ENCODE measurements at places on chromosomes 6 and 20.

DNA sequence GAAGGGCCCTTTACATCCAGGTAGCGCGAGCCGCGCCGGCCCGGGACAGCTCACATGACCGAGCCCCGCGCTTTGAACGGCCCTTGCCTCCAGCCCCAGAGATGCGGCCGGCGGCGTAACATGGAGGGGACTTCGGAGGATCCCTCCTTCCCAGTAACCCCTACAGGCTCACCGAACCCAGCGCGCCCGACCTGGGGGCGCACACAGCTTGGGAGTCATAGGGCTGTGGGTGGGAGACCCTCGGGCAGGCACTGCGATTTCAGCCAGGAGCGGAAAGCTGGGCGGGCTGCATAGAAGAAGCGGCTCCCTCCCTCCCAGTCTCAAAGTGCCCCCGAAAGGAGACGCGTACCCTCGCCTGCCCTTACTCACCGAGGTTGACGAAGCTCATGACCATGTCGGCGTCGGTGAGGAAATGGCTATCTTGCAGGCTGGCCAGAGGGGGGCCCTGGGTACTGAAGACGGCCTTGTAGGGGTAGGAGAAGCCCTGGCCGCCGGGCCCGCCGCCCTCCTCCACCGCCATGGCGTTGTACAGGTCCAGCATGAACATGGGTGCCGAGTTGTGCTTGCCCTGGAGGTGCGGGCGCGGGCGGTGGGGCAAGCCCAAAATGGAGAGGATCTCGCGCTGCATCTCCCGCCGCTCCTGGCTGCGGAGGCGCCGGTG, 975 bp downstream of the BMP7 start:
- H3K27ac ChIP-seq: peak overlapping the region; percentile 66
- no peaks in the 10 kb centered on the region for H3K36me3 ChIP-seq
- peak overlapping the region; percentile 58 for H3K4me3 ChIP-seq
- peaks cover 75% of the 10 kb centered on the region for H3K27me3 ChIP-seq
- no peak for DNase-seq

GRCh38 chr20:61862881-61863280, 202.8 kb downstream of the TAF4 start:
- no peak overlapping the region for H3K27ac ChIP-seq
- H3K4me1 ChIP-seq: no peaks in the 10 kb centered on the region
- no peak for DNase-seq

DNA sequence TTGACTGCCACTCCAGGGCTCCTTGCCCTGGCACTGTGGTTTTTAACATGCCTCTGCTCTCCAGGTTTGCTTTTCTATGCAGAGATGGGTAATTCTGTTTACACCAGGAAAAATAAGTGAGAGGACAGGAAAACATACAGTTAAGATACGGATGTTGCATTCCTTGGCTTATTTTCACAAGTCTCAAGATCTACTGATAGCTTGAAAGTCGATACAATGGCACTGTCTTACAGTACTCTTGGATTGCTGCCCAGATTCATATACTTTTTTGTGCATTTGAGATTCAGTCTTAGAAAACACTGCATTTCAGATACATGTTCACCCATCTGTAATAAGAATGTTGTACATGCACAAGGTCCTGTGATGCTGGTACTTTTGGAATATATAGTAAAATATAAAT, 159.6 kb upstream of the FLRT3 start:
- H3K36me3 ChIP-seq: no peaks in the 10 kb centered on the region
- H3K4me1 ChIP-seq: no peaks in the 10 kb centered on the region
- no peak overlapping the region for H3K4me3 ChIP-seq
- H3K27ac ChIP-seq: no peak overlapping the region
- no peaks in the 10 kb centered on the region for H3K27me3 ChIP-seq
- no peak for DNase-seq

GRCh38 chr20:63809856-63810255, 21.2 kb downstream of the ZBTB46 start:
- no peak overlapping the region for H3K27ac ChIP-seq
- no peaks in the 10 kb centered on the region for H3K27me3 ChIP-seq
- no peak overlapping the region for H3K4me3 ChIP-seq
- no peaks in the 10 kb centered on the region for H3K4me1 ChIP-seq
- H3K36me3 ChIP-seq: peaks cover 1% of the 10 kb centered on the region

GRCh38 chr6:4291453-4292403, 156.4 kb upstream of the ECI2 start:
- H3K27me3 ChIP-seq: peaks cover 21% of the 10 kb centered on the region
- no peak for DNase-seq
- H3K4me3 ChIP-seq: no peak overlapping the region
- peaks cover 2% of the 10 kb centered on the region for H3K4me1 ChIP-seq
- H3K36me3 ChIP-seq: no peaks in the 10 kb centered on the region

GRCh38 chr20:21982559-21982958, 277.1 kb downstream of the PAX1 start:
- no peak overlapping the region for H3K27ac ChIP-seq
- H3K27me3 ChIP-seq: no peaks in the 10 kb centered on the region
- H3K36me3 ChIP-seq: no peaks in the 10 kb centered on the region
- no peak overlapping the region for H3K4me3 ChIP-seq
- H3K4me1 ChIP-seq: no peaks in the 10 kb centered on the region

DNA sequence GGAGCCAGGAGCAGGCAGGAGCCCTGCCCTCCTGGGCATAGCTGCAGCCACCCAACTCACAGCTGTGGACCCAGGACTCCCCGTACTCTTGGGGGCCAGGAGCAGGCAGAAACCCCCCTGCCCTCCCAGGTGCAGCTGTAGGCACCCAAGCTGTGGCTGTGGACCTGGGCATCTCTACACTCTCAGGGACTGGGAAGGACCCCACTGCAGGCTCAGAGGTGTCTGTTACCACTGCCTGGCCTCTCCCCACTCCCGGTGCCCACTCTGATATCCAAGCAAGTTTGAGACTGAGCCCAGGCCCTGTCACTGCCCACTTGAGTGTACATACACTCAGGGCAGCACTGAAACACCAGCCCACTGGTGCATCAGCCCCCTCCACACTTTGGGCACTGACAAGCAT, 193.5 kb upstream of the MANEA start:
- no peaks in the 10 kb centered on the region for H3K27me3 ChIP-seq
- no peak for DNase-seq
- H3K27ac ChIP-seq: no peak overlapping the region
- no peaks in the 10 kb centered on the region for H3K4me1 ChIP-seq
- H3K4me3 ChIP-seq: no peak overlapping the region
- H3K36me3 ChIP-seq: no peaks in the 10 kb centered on the region

DNA sequence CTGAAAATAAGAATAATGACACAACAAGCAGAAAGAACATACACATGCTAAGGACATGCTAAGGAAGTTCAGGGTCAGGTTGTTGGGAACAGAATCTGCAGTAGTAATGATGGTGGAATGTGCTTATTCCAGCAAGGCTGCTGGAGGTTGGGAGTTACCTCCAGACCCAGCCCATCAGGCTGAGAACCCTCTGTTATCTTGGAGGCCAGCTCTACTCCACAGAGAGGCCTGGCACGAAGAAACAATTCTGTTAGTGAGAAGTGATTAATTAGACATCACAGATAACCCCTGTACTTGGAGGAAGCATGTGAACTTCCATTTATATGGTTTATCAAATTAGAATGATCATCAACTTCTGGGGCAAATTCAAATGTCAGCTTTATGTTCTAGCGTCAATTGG, 22.1 kb upstream of the ARHGAP18 start:
- H3K4me1 ChIP-seq: no peaks in the 10 kb centered on the region
- H3K27ac ChIP-seq: no peak overlapping the region

DNA sequence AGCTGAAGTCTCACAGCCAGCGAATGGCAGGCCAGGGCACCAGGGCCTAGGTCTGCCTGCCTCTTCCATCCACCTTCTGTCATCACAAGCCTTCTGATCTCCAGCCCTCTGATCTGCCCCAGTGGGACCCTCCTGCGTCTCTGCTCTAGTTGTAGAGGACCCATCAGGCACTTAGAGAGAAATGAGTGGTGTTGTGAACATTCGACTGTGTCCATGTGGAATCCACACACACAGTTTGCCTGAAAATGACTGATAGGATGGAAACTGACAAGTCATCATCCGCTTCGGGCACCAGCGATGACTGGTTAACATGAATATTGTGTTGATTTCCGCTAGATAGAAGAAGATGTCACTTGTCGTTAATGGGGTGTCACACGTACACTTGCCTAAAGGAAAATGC, 221.0 kb downstream of the PTPRT start:
- no peaks in the 10 kb centered on the region for H3K4me1 ChIP-seq
- no peak overlapping the region for H3K4me3 ChIP-seq
- no peak overlapping the region for H3K27ac ChIP-seq
- no peaks in the 10 kb centered on the region for H3K27me3 ChIP-seq
- no peak for DNase-seq
- no peaks in the 10 kb centered on the region for H3K36me3 ChIP-seq

DNA sequence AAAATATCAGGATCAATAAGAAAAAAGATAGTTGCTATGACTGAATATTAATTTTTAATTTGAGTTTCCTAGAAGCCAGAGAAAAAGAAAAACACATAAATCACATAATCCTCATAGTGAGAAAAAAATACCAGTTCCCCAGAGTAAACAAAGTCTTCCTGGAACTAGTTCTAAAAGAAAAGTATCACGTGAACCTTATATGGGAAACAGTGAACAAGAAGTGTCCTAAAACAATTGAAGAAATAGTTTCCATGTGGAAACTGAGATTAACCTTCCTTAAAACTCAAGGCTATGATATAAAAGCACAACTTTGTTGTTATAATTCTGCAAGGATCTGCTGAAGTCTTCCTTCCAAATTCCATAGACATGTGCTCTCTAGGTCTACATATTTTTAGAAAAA, 50.6 kb downstream of the RCAN2 start:
- no peak overlapping the region for H3K4me3 ChIP-seq
- no peaks in the 10 kb centered on the region for H3K27me3 ChIP-seq
- no peak for DNase-seq
- H3K36me3 ChIP-seq: no peaks in the 10 kb centered on the region
- no peaks in the 10 kb centered on the region for H3K4me1 ChIP-seq

- no peaks in the 10 kb centered on the region for H3K36me3 ChIP-seq
- H3K27me3 ChIP-seq: no peaks in the 10 kb centered on the region
- no peak for DNase-seq
- H3K4me1 ChIP-seq: no peaks in the 10 kb centered on the region
These were observed 1387.5 kb upstream of the EYS start for GRCh38 chr6:67094431-67094946.

DNA sequence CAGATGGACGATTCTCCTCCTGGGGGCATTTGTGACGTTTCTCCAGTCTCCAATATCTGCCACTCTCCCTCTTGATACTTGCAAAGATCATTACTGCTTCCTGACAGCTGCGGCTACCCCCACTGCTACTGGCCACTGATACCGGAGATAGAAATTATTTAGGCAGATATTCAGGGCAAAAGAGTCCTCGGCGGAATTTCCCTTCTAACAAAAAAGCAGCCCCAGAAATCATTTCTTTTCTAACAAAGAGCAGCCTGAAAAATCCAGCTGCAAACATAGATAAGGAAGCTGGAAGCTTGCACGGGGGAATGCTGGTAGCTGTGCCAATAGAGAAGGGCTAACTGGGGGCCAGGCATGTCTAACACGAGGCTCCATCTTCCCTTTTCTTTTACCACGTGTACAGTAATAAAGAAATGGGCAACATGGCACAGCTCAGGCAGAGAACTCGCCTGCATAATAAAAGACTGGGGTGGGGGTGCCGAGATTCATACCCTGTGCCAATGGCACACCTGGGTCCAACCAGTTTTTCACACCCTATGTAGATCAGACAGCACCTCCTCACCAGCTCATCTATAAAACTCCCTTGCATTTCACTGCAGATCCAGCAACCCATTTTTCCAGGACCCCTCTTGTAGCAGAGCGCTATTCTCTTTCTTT, 6.1 kb downstream of the TP53RK start:
- H3K36me3 ChIP-seq: peaks cover 31% of the 10 kb centered on the region
- H3K27ac ChIP-seq: peak overlapping the region; percentile 1
- H3K4me3 ChIP-seq: no peak overlapping the region
- H3K27me3 ChIP-seq: no peaks in the 10 kb centered on the region
- H3K4me1 ChIP-seq: peaks cover 60% of the 10 kb centered on the region

DNA sequence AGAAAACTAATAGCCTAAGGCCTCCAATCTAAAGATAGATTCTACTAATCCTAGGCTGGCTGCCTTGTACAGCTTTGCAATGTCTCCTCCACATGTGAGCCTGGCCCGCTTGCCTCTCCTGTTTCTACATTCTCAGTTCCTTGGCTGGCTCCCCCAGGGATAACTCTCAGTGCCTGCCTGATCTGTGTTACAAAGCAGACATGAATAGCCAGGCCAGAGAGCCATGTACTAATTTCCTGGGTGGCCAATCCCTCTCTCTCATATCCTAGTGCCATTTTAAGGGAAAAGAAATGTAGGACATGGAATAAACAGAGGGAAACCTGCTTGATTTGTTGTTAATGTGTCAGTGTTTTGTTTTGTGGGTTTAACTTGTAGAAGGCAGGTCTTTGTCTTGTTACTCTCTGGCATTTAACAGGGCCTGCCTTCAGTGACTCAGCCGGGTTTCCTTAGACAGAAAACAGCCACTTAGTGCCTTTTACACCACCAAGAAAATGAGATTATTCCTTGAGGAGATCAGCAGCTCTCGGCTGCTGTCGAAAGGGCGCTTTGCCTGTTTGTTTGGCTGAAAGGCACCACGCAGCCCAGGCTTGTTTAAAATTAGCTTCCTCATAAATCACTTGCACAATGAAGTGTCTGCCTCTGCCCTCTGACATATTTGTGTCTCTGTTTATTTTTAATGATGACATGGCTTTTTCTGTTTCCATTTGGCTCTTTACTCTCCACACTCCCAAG, 702.7 kb downstream of the MAFB start:
- no peaks in the 10 kb centered on the region for H3K36me3 ChIP-seq
- no peaks in the 10 kb centered on the region for H3K27me3 ChIP-seq

DNA sequence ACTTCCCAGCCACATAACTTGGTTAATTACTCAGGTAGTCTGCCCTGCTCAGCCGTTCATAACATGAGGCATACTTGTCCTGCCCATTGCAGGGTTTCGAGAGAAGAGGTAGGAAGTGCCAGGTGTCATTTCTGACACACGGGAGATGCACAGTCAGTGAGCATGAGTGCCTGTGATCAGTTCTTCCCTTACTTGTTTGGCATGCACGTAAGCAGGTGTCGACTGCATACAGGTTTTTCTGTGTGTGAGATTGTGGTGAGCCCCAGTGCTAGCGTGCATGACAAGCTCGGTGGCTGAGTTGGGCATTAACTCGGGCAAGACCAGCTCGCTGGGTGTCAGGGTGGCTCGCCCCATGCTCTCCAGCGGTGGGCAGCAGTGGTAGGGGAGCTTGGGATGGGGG, 51.2 kb upstream of the SLC22A1 start:
- peak overlapping the region; percentile 94 for H3K27ac ChIP-seq
- H3K4me3 ChIP-seq: peak overlapping the region; percentile 38
- H3K4me1 ChIP-seq: peaks cover 54% of the 10 kb centered on the region
- peaks cover 88% of the 10 kb centered on the region for H3K36me3 ChIP-seq
- no peaks in the 10 kb centered on the region for H3K27me3 ChIP-seq

DNA sequence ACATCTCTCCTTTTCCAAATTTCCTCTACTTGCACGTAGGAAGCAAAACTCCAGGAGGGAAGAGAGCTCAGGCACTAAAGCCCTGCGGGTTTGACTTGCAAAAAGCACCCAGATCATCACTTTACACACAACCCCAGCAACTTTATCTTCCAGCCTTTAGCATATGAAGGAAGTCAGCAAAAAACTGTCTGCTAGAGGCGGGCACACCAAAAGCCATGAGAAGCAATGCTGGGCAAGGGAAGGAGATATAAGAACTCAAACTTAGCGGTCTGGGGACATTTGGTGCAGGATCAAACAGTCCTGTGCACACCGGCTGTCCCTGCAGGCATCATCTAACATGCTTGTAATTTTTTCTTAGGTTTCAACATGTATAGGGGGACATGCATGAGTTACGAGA, 113.3 kb downstream of the JPH2 start:
- no peak overlapping the region for H3K4me3 ChIP-seq
- no peak for DNase-seq
- H3K4me1 ChIP-seq: peaks cover 43% of the 10 kb centered on the region
- no peak overlapping the region for H3K27ac ChIP-seq

GRCh38 chr6:110265273-110265672, 85.0 kb downstream of the CDC40 start:
- H3K36me3 ChIP-seq: no peaks in the 10 kb centered on the region
- no peak overlapping the region for H3K4me3 ChIP-seq
- H3K27ac ChIP-seq: no peak overlapping the region
- H3K27me3 ChIP-seq: no peaks in the 10 kb centered on the region
- no peak for DNase-seq
